ENCODE measurements at places on chromosomes 7 and 10.
A peak's percentile ranks its signal among the peaks of the same experiment; 100 is the strongest.

DNA sequence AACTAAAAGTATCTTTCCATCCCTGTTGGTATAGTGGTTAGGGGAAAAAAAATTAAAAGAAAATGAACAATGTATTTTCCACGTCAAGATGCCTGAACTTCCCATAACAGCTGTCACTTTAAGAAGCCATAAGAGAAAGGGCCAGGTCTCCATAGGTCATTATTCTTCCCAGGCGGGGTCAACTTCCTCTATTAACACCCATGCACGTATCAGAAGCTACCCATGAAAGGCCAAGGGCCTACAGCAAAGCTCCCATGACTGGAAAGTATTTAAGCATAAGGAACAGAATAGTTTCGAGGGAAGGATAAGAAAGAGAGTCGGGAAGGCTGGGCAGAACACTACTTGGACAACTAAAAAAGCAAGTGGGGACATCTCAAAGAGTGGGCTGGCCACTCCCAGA, 40.1 kb downstream of the RBM28 start:
- no peak for DNase-seq

DNA sequence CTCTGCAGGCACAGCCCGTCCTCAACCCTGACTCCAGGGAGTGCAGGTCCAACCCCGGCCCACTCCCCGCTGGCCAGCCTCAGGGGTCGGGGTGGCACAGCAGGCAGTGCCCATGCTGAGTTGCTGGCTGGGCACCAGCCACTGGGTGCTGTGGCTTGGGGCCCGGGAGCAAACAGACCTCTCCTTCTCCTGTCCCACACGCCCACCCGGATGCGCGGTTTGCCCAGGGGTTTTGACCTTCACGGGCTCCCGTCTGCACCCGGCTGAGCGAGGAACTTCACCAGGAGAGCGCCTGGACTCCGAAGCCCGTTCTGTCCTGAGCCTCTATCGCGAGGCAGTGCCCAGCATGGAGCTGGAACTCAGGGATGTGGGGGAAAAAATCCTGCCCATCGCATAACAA, 2.6 kb upstream of the GRIFIN start:
- DNase-seq, result no peak

- DNase-seq, result no peak
These were observed 37.8 kb downstream of the TARP start for GRCh38 chr7:38235606-38236005.

GRCh38 chr7:123096434-123096833, 100.9 kb upstream of the TAS2R16 start:
- DNase-seq, result no peak

- peak; percentile 64 for DNase-seq
These were observed 13.1 kb upstream of the SGMS1 start for GRCh38 chr10:50636618-50637579.

GRCh38 chr7:92695308-92696261, 105.4 kb upstream of the FAM133B start:
- no peak for DNase-seq

- no peak for DNase-seq
These were observed 182.1 kb downstream of the AUTS2 start for GRCh38 chr7:69780379-69780778.

DNA sequence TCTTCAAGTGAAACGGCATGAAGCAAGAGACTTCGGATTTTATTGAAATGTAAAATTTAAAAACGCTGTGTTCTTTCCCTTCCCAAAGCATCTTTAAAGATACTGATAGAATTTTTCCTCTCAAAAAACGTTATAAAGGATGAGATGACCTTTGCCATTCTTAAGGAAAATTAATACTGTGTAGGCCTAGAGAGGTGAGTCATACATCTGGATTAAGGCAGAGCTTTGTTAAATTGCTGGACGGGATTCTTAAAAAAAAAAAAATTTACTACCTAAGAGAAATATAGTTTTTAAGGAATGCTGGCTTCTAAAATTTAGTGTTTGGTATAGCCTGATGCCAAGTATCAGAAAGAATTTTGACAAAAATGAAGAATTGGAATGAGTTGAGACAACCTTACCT, 6.3 kb upstream of the HBP1 start:
- no peak for DNase-seq

DNA sequence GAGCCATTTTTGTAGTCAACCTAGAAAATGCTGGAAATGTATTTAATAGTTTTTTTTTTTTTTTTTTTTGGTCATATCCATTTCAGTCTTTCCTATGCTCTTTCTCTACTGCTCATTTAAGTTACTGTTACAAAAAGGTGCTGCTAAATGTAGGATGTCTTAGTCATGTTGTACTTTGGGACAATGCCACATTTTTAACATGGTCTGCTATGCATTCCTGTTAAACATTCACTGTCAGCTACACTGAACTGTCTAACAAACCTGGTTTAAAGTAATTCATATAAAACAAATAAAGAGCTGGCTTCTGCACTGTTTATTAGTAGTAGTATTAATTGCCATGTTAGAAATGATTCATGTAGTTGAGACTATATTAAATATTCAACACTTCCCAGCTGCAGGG, 108.6 kb downstream of the NSUN6 start:
- no peak for DNase-seq

GRCh38 chr7:158432369-158433341, 155.0 kb downstream of the PTPRN2 start:
- no peak for DNase-seq

DNA sequence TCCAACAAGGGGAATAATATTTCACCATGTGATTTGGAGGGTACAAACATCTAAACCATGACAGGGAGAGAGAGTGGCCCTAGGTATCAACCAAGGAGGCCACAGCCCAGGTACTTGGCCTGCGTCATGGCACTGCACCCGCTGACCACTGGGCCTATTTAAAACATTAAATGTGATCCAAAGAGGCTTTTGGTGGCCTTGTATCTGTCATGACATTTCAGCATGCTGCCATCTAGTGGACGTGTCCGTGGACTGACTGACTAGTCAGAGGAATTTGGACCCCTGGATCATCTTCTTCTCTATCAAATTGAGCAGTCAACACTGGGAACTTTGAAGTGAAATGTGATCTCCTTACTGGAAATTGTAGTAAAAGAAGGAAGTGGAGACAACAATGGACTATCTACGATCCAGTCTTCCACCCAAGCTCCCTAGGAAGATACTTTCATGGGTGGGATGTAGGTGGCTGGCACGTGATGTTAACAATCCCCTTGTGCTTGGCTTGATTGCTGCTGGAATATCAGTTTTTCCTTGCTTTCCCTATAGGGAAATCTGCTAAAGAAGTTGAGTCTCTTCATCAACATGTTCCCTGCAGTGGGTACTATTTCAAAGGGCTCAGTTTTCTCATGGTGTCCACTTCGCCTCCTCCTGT, 24.6 kb upstream of the ITGA8 start:
- peak; percentile 16 for DNase-seq

- DNase-seq, result no peak
These were observed 260.9 kb downstream of the SDK1 start for GRCh38 chr7:3561932-3562331.

- DNase-seq, result no peak
These were observed 131.9 kb downstream of the TRRAP start for GRCh38 chr7:99010281-99010680.

DNA sequence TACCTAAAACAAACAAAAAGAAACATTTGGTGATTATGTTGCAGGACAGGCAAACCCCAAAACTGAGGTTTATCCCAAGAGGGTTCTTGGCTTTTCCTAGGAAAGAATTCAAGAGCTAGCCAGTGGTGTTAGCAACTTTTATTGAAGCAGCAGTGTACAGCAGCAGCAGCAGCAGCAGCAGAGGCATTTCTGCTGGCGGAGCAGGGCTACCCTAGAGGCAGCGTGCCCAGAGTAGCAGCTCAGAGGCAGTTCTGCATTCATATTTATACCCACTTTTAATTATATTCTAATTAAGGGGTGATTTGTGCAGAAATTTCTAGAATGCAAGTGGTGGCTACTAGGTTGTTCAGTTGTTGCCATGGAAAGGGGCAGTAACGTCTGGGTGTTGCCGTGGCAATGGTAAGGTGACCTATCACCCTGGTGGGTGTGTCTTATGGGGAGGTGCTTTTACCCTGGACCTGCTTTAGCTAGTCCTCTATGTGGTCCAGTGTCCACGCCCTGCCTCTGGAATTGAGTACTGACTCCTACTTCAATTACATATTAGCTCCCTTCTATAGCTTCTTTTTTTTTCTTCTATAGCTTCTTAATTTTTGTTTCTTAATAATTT, 53.9 kb downstream of the VCL start:
- no peak for DNase-seq

DNA sequence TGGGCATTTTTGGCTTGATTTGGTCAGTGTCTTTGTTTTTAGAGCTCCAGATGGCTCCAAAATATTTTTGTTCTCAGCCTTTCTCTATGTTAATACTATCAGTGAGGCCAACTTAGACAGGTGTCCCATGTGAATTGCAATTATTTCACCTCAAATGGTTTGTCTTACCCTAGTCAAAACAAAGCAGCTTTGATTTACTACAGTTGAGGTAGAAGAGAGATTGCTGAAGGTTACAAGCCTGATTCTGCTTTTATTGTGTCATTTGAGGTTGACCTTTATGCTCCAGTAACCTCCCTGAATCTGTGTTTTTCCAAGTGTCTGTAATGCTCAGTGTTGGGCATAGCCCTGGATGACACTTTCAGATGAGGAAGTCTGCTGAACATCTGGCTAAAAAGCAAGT, 882.9 kb downstream of the NRG3 start:
- DNase-seq, result no peak

DNA sequence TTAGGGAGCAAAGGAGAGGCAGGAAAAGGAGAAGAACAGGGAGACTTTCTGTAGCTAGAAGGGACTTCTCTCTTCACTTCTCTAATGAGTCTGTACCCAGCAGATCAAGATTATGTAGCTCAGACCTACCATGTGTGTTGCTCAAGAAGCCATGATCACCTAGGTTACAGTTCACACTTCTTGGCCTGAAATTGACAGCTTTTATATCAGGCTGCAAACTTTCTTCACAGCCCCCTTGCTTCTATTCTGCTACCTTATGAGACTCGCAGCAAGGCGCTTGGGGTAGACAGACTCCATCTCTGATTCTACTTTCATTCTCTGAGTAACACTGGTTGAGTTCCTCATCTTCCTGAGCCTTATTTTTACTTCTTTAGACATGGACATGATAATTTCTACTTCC, 19.6 kb upstream of the GIMAP2 start:
- DNase-seq, result no peak

GRCh38 chr10:131609176-131609575, 291.6 kb upstream of the PPP2R2D start:
- no peak for DNase-seq

- DNase-seq, result no peak
These were observed 58.2 kb downstream of the GPR141 start for GRCh38 chr7:37741776-37742175.

DNA sequence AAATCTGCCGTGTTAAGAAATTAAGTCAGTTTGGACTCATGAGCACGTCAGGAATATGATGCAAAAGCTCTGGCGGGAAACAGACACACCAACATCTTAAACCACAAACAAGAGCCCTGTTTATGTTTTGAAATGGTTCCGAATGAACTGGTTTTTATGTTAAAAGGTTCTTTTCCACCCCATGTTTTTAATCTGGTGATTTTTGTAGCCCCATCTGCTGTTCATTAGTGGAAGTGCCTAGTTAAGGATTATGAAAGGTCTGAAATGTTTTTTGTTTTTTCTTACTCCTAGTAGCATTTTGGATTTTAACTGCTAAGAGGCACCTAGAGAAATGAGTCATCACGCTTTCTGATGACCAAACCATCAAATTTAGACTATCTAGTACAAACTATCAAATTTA, 404.1 kb upstream of the MKI67 start:
- no peak for DNase-seq

DNA sequence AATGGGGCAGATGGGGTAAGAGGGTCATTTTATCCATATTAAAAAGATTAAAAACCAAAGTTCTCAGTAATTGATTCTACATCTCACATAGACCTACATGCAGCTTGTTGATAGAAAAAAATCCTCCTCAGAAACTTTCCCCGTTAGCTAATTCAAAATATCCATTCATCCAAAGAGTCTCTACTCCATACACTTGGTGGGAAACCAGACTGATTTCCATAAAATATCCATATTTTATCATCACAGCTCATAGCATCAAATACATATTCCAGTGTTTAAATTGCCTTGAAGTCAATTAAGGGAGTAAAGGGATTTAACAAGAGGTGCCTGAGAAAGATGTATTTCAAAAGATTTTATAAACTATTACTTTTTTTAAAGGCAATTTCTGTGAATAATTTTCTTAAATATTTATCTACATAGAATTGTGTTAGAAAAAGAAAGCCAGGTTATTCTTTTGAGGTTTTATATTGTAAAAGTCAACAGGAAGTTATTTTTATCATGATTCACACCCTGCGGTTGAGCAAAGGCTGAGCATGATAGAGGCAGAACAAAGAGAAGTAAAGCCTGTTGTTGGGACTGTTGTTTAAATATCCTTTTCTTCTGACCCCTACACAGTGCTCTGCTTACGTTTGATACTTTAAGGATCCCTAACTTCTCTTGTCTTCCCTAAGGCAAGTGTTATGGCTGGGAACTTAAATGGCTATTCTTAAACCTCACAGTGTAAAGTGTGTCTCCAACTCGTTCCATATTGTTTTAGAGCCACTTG, 266.7 kb downstream of the PRKG1 start:
- no peak for DNase-seq

- DNase-seq, result no peak
These were observed 67.8 kb downstream of the SRPK2 start for GRCh38 chr7:105320896-105321295.

GRCh38 chr10:504121-504611, 185.3 kb downstream of the DIP2C start:
- no peak for DNase-seq

- DNase-seq, result no peak
These were observed 20.0 kb downstream of the PFKFB3 start for GRCh38 chr10:6222755-6223154.

DNA sequence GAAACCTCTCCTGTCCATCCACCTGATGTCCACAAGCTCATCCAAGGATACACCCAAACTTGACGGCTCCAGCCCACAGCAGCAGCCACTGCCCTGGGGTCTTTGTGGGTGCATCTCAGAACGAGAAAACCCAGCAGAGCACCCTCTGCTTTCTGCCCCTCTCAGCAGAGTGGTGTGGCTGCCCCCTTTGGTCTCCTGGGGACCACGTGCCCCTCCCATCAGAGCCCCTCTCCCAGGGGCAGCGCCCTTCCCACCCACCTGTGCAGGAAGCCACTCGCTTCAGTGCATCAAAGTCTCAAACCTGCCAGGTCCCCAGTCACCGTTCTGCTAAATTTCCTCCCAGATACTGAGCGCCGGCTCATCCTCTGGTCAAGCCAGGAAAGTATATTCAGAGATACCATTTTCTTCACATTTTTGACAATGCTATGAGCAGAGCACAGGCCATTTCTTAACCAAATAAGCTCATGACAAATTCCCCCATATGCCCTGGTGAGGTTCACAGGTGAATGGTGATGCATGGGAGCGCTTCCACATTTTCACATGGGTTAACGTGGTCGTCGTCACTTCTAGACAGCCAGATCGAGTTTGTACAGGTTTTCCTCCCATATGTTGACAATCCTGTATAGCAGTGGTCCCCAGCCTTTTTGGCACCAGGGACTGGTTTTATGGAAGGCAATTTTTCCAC, 32.4 kb downstream of the CAMK2B start:
- DNase-seq, result no peak

GRCh38 chr7:158237672-158238335, 349.8 kb downstream of the PTPRN2 start:
- no peak for DNase-seq

- no peak for DNase-seq
These were observed 335.8 kb upstream of the MBL2 start for GRCh38 chr10:53108317-53108934.

GRCh38 chr10:126749015-126749655, 78.6 kb upstream of the C10orf90 start:
- DNase-seq, result peak; percentile 15

Measured in T-helper 2 cell treated with Interferon-gamma antibody and Interleukin-4, amounts not matched to agents 5 μg/mL and 100 μg/mL, for 36 hours (primary cell).